ENCODE measurements at places on chromosomes 3 and 15. TPM values are rescaled to one million over a fixed set of nuclear protein-coding genes. Genes with fewer than 3 reads are reported as not detected.

The CHDH gene
- 9.2 TPM for polyA plus RNA-seq

- no peak for DNase-seq
Observed at GRCh38 chr3:49930168-49930690, 618 bp upstream of the MON1A start.

The MGA gene
- polyA plus RNA-seq = 39.2 TPM

DNA sequence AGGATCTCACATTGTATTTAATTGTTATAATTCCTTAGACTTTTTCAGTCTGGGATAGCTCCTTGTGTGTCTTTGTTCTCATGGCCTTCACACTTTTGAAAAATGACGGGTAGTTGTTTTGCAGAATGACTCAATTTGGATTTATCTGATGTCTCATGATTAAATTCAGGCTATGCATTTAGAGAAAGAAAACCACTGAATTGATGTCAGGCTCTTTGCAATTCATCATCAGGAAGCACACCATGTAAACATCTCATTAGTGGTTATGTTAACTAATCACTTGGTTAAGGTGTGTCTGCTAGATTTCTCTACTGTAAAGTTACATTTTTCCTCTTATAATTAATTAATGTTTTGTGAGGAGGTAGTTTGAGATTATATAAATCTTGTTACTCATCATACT, 8.0 kb upstream of the SLC22A13 start:
- no peak for DNase-seq

DNA sequence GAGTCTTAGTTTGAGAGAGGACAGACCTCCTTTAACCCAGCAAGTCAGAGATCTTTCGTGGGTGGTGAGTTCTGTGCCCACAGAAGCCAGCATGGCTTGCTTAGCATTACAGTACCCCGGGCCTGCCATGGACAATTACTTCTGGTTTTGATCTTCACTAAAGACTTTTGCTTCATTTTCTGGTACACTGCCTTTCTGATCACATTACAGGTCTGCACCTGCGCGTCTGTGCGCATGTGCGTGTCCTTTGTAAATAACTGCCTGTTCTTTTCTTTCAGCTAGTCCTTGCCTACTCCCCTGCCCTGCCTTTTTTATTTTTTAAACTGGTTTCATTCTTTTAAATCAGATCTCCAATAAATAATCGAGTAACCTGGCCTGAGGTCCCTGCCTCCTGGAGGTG, 57.1 kb upstream of the CMTM8 start:
- DNase-seq = peak; percentile 38

Measured in renal cortex interstitium (tissue), 15 donors.